ENCODE measurements at places on chromosomes 6 and 20. TPM values are rescaled to one million over a fixed set of nuclear protein-coding genes. Genes with fewer than 3 reads are reported as not detected.

COL9A3 gene
- total RNA-seq: 0.34 TPM

BNIP5 gene
- not detected for total RNA-seq

DLL1 gene
- total RNA-seq: 0.20 TPM

ADAM33 gene
- total RNA-seq: 88.9 TPM

TRIM31 gene
- total RNA-seq: not detected

CLPSL1 gene
- not detected for total RNA-seq

NOTCH4 gene
- total RNA-seq: 0.35 TPM

APCDD1L gene
- total RNA-seq: 36.8 TPM

IER3 gene
- total RNA-seq: 37.1 TPM

HIVEP1 gene
- 13.6 TPM for total RNA-seq

SLC22A2 gene
- total RNA-seq: not detected

SIRPA gene
- total RNA-seq: 66.2 TPM

RSPO4 gene
- total RNA-seq: not detected

KHDC1L gene
- total RNA-seq: not detected

SPATS1 gene
- total RNA-seq: not detected

KCNK16 gene
- not detected for total RNA-seq

GATA5 gene
- total RNA-seq: not detected

GHRH gene
- not detected for total RNA-seq

TFAP2B gene
- not detected for total RNA-seq

HLA-A gene
- total RNA-seq: 134 TPM

C20orf141 gene
- not detected for total RNA-seq

PRR18 gene
- not detected for total RNA-seq

HLA-DOA gene
- not detected for total RNA-seq

TAP2 gene
- 44.7 TPM for total RNA-seq

SPATA25 gene
- 0.74 TPM for total RNA-seq

EYS gene
- not detected for total RNA-seq

HLA-DMB gene
- total RNA-seq: not detected

JAG1 gene
- 7.1 TPM for total RNA-seq

BAG2 gene
- total RNA-seq: 25.9 TPM
